ENCODE measurements at places on chromosomes 12 and 14. TPM values are rescaled to one million over a fixed set of nuclear protein-coding genes. Genes with fewer than 3 reads are reported as not detected.

Gene TOMM20L
- not detected for total RNA-seq

Gene NKX2-1
- total RNA-seq: not detected

Gene SLC10A1
- total RNA-seq: not detected

Gene TSPAN31
- total RNA-seq: 19.6 TPM

Gene KRT71
- total RNA-seq: not detected

Gene RAPGEF3
- 1.4 TPM for total RNA-seq

Gene PRB2
- not detected for total RNA-seq

Gene LRRK2
- not detected for total RNA-seq

Gene TPPP2
- total RNA-seq: not detected

Gene GDF3
- total RNA-seq: not detected

Gene SAMD15
- 0.19 TPM for total RNA-seq

All from activated T-cell treated with anti-CD3 and anti-CD28 coated beads, Interleukin-2, amount 50 U/mL, for 72 hours (primary cell).